ENCODE measurements at places on chromosomes 1 and 21. TPM values are rescaled to one million over a fixed set of nuclear protein-coding genes. Genes with fewer than 3 reads are reported as not detected.
A peak's percentile ranks its signal among the peaks of the same experiment; 100 is the strongest.

DNA sequence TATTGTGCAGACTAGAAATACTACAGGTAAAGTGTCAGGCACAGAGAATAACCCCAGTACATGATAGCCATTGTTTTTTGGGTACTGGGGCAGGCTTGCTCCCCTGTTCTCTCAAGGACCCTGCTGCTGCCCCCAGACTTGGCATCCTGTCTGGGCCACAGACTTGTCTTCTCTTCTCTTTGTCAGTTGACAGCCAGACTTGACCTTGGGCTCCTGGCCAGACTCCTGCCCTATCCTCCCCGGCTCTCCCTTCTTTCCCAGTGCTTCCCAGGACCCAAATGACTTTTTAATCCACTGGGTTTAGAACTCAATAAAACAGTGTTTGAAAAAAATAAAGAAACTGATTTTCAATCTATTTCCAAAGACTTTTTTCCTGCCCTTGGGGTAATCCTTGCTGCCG, 43.2 kb downstream of the ZSCAN20 start:
- ATAC-seq: no peak

- ATAC-seq: no peak
Observed at GRCh38 chr1:67747671-67748546, 62.9 kb downstream of the GADD45A start.

GRCh38 chr1:54425152-54425584, 19.0 kb upstream of the SSBP3 start:
- ATAC-seq: peak; percentile 50

- ATAC-seq: no peak
Observed at GRCh38 chr1:203778146-203778545, 13.2 kb downstream of the LAX1 start.

DNA sequence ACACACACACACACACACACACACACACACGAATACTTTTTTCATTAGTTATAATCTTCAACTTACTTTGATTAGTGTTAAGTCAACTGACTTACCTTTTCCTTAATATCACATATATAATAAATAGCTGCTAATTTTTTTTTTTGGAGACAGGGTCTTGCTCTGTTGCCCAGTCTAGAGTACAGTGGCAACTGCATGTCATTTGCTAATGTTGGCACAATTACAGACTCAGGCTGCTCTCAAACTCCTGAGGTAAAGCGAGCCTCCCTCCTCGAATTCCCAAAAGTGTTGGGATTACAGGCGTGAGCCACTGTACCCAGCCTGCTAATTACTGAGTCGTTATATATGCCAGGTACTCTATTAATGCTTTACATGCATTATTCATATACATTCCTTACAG, 20.8 kb upstream of the TAL1 start:
- no peak for ATAC-seq

DNA sequence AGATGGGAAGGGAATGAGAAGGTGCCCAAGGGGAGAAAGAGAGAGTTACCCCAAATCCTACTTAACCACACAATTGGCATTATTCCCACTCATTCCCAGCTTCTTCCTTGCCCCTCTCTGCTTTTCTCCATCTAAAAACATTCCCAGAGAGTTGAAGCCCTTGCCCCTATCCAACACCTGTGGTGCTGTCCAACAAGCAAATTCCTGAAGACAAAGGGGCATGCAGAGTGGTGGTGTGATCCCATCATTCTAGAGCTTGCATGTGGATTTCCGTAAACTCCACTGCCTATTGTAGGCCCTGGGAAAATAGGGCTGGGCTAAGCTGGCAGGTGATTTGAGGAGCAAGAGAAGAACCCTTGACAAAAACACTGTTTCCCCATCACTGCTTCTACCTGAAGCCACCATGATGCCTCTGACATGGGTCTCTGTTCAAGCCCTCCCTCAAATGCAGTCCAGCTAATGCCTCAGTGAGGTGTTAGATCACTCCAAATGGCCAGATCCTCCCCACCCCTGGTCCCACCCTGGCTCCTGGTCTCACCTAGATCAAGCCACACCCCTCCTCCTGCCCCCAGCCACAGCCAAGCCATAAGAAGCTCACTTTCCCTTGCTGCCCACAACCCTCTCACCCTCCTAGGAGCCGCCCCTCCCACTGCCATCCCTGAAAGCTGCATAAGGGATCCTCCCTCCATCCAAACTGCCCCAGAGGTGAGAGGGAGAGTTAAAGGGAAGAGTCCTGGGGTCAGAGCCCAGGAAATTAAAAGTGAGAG, 29.5 kb downstream of the SYT2 start:
- no peak for ATAC-seq

Gene GJC2
- total RNA-seq: 9.0 TPM

Gene CCDC30
- 2.7 TPM for total RNA-seq
